Activated CD4-positive, alpha-beta T cell treated with anti-CD3 and anti-CD28 coated beads, Interleukin-2, amount 10 ng/mL, durations not matched to agents 7 days and 5 days (primary cell): ENCODE measurements at places on chromosomes 4 and X.

DNA sequence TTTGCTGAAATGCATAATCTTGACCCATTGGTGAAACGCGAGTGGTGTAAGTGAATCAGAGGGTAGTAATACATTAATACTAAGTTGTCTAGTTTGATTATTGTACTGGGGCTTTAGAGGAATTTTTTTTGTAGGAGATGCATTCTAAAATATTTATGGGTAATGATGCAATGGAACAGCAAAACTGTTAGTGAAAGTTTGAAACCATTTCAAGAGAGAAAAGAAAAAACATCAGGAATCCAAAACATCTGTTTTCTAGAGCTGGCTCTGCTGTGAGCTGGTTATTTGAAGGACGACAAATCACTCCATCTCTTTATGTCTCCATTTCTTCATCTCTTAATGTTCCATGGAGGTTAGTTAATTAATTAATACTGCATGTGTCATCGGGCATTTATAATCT is 351.9 kb upstream of the FAT1 start:
- DNase-seq, result no peak

- no peak for DNase-seq
Observed at GRCh38 chr4:140617499-140618248, 48.9 kb upstream of the UCP1 start.

GRCh38 chr4:77201343-77201742 is 44.3 kb downstream of the CCNG2 start:
- DNase-seq, result no peak

DNA sequence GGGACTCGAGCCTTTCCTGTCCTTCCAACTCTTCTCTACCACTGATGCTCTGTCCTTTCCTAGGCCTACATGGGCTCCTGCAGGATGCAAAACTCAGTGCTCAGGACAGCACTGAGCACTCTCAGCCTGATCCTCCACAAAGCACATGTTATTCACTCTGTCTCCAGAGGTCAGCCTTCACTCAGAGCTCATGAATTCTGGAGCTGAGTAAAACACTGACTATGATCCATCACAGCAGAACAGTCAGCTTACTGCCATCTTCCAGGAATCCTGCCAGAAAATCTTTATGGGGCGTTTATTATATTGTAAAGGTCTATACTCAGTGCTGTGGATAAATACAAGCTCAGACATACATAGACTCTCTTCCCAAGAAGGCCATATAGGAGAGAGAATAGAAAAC is 121.5 kb upstream of the CPEB2 start:
- DNase-seq, result no peak

GRCh38 chr4:38145033-38145678 is 185.0 kb downstream of the PTTG2 start:
- no peak for DNase-seq

DNA sequence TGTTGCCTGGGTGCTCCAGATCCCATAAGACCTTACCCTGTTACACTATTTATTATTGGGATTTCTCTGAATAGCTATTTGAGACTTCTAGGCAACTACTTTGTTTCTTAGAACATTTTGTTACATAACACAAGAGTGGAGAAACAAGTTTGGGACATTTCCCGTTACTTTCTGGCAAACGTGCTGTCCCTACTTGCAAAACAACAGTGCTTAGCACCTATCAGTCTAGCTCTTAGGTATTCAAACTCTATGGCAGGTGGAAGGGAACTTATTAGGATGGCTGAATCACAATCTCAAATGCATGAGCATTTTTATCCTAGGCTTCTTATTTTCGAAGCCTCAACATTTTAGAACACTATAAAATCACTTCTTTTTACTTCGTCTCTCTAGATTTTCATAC is 613.6 kb downstream of the DMD start:
- DNase-seq, result no peak

GRCh38 chr4:3263053-3263875 is 14.3 kb downstream of the MSANTD1 start:
- DNase-seq, result no peak

DNA sequence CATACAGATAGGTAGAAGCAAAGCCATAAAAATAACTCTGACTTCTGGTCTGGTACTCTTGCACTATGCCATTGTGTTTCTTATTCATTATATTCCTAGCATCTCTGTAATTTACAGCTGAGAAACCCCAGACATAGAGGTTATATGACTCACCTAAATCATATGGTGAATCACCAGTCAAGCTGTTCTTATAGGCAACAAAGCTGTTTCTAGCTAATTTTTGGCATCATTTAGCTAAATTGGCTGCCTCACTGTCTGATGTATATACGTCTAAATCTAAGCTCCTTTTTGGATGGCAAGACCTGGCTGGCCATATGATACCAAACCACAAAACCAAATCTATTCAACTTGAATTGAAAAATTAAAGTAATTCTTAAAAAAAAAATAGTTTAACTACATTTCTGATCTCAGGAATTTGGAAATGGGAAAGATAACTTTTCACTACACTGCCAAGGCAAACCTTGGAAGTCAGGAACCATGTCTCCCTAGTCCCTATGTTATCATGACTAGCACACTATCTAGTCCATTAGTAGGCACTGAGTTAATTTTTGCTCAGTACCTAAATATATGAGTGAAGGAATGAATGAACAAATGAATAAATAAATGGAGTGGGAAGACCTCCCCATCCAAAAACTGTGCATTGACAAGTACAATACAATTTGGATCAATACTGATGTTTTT is 41.3 kb upstream of the STAG2 start:
- DNase-seq, result no peak

- DNase-seq, result no peak
Observed at GRCh38 chr4:109009909-109010308, 247.1 kb upstream of the ETNPPL start.

DNA sequence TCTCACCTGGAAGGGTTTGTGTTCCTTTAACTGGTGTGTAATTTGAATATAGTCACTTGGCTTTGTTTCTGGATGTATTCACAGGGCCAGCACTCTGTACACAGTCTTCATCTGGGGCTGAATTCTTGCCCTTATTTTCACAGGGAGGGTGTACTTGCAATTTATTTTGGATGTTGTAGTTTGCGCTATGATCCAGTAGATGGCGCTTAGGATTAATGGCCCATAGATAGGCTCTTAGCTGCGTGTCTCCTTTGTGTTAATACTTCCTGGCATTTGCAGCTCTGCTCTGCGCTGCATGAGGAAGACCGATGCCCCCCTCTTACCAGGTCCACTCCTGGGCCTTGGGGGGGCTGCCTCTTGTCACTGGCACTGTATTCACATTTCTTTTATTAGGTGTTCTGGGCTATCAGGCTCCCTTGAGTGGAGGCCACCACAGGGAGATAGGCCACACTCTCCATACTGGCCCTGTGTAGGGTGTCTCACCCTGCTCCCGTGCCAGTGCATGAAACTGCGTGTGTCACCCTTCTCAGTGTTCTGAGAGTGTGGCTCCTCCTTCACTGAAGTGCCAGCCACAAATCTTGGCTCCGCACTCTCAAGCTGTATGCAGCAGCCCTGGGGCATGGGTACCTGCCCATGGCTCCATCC is 562.2 kb downstream of the ZIC3 start:
- peak; percentile 15 for DNase-seq

DNA sequence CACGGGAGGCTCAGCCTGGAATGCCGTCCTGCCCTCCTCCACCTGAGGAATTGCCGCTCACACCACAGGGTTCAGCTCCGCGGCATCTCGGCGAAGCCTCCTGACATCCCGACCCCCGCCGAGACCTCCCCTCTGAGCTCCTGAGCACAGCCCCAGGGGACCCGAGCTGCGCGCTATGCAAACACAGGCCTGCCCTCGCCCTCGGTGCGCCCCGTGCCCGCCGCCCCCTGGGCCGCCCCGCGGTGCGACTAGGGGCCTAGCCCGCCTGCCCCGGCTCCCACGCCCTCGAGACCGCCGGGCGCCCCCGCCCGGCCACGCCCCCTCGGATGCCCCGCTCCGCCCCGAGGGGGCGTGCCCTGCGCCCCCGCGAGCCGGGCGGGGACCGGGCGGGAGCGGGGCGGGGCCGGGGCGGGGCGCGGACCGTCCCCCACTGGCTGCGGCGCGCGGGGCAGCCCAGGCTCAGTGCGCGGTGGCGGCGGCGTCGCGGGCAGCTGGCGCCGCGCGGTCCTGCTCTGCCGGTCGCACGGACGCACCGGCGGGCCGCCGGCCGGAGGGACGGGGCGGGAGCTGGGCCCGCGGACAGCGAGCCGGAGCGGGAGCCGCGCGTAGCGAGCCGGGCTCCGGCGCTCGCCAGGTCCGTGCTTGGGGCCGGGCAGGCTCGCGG is at the start of gene FGFR3:
Gene FGFR3 (plus strand): TSS at position 462 of the 664 bp plus-strand sequence. CDS start 642 bp downstream, outside the sequence.
- DNase-seq, result peak; percentile 20

DNA sequence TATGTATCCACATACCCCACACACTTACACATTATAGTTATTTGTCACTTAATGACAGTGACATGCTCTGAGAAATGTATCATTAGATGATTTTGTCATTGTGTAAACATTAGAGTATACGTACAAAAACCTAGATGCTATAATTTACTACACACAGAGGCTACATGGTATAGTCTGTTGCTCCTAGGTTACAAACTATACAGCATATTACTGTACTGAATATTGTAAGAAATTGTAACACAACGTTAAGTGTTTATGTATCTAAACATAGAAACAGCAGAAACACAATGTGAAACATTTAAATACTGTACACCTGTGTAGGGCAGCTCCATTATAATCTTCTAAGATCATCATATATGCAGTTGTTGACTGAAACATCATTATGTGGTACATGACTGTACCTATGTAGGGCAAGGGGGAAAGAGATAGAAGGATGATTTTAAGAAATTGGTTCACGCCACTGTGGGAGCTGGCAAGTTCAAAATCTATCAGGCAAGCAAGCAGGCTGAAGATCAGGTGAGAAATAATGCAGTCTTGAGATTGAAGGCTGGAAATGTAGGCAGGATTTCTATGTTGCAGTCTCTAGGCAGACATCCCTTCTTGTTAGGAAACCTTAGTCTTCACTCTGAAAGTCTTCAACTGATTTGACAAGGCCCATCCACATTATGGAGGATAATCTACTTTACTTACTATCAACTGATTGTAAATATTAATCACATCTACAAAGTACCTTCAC is 78.0 kb upstream of the CPEB2 start:
- no peak for DNase-seq

DNA sequence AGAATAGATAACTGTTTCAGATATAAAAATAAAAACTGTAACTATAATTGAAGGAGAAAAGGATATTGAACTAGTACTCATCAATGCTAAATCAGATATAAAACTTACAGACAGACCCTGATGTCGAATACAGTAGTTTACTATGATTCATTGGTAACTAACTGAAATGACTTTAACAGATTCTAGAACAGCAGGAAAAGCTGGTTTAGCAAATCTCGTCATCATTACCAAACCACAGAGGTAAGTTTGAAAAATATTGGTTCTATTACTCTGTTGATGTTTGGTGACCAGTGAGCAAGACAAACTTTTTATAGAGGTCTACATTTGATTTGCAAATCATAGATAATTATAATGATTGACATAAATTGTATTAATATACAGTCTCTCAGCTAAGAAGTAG is 551.4 kb upstream of the ADGRL3 start:
- DNase-seq, result no peak

GRCh38 chr4:55615008-55615407 is 21.1 kb downstream of the NMU start:
- no peak for DNase-seq
